ENCODE measurements at places on chromosomes 2 and 18.

- DNase-seq: no peak
Measured at GRCh38 chr2:195579776-195580555, 77.1 kb upstream of the SLC39A10 start.

- DNase-seq: no peak
Measured at GRCh38 chr2:224523626-224524577, 61.3 kb downstream of the CUL3 start.

- no peak for DNase-seq
Measured at GRCh38 chr2:101714118-101714517, 16.6 kb downstream of the MAP4K4 start.

- no peak for DNase-seq
Measured at GRCh38 chr2:153072077-153072476, 353.7 kb downstream of the ARL6IP6 start.

GRCh38 chr2:132627536-132627935, 42.5 kb downstream of the LYPD1 start:
- DNase-seq: no peak

DNA sequence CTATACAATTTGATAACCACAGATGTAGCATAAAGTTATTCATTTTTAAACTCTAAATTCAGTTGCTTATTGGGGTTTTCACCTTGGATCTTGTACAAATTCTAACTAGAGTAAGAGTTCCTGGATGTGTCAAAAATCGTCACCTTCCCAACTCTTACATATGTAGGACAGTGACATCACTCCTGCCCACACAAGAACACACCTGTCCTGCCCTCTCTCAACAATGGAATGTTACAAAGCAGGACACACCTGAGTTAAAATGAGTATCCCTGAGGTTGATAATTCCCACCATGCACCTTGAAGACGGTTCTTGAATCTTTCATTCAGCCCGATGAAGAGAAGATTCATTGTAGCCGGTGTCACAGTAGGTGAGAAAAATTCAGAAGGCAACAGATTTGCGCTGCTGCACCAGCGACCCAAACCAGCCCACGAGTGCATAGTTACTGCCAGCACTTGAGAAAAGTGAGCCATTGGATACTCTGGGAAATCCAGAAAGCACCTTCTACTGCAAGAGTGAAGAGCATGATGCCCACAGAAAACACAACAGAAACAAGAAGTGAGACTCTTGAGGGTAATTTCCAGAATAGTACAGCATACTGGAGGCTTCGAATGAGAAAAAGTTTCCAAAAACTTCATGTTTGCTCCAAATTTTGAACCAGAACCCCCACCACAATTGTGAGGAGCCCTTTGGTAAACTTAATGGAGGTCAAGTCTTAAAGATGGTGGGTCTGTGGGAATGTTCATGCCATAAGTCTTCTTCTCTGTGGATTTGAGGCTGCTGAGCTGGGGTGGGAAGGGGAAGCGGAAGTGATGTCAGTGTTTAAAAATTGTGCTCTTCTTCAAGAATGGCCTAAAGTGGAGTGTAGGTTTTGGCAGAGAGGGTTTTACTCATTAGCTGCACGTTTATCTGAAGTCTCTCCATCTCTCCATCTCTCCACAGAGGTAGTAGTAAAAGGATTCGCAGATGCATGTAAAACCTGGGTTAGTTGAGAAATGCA, 34.7 kb upstream of the ADAM23 start:
- no peak for DNase-seq

DNA sequence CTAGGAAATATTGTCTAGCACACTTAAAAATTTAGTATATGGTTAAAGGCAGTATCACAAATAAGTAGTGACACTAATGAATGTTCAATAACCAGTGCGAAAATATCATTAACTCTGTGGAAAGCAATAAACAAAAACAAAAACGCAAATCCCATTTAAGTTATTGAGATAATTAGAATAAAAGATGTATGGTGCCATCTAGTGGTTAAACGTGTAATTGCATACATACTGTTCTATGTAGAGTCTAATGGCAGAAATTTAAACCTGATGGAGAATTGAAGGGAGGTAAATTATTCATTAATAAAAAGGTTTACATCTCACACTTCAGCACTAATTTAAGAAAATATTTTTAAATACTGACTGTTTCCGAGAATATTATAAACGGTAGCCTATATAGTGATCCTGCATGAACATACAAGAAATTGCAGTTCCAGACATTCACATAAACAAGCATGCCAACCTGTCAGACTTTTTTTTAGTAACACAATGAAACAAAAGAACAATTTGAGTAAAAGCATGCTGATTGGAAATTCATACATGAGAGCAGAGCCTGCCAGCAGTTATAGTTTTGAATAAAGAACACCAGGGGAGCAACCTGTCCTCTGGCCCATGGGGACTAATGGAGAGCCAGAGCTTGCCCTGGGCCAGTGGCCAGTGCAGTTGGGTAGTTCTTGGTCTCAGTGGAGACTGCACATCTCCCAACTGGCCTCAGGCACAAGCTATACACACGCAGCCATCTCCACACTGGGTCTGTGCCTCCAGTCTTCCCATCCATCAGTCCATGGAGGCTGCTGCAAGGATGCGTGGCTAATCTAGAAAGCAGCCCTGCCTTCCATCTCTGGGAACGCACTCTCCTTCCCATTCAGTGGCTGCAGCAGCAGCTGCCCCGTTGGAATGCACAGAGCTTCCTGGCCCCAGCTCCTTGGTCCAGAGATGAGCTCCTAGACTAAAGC, 28.0 kb downstream of the GCG start:
- DNase-seq: no peak

DNA sequence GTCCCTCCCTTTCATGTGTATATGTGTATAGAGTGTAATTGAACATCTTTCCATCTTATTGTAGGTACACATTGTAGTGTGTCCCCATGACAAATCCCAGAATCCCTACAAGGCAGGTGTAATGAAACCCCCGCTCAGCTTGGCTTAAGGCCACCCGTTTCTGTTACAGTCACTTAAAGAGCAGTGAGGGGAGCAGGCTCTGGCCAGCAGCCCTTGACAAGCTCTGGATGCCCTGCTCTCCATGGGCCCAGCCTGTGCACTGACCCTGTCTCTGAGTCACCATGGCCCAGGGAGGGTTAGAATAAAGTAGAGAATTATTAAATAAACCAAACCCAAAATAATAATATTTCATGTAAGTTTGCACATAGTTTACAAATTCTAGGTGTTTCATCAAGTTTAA, 17.2 kb upstream of the MAL start:
- DNase-seq: no peak

DNA sequence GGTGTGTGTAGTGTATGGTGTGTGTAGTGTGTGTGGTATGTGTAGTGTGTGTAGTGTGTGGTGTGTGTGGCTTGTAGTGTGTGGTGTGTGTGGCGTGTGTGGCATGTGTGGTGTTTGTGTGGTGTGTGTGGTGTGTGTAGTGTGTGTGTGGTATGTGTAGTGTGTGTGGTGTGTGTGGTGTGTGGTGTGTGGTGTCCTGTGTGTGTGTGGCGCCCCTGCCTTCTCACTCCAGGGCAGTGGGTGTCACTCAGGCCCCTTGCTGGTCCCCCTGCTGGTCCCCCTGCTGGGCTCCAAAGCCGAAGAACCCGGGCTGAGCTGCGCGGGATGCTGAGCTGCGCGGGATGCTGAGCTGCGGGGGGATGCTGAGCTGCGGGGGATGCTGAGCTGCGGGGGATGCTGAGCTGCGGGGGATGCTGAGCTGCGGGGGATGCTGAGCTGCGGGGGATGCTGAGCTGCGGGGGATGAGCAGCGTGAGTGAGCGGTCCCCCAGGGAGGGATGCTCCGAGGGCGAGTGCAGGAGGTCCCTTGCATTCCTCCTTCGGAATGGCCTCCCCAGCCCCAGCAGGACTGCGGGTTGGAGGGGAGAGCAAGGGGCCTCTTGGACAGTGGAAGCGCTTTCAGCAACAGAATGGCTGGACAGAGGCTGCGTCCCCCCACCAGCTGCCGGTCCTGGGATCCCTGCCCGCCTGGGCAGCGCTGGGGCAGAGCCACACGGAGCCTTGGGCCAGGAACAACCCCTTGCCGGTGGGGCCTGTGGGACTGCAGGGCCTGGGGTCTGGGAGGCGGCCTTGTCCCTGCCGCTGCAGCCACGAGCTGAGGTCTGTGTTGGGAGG, 3.4 kb upstream of the RTP5 start:
- no peak for DNase-seq

- DNase-seq: no peak
Measured at GRCh38 chr2:88517759-88518201, 65.3 kb upstream of the FOXI3 start.

Data from activated naive CD8-positive, alpha-beta T cell treated with anti-CD3 and anti-CD28 coated beads, Interleukin-2, amount 50 U/mL, for 24 hours (primary cell).